ENCODE measurements at places on chromosomes 3 and 15.
A peak's percentile ranks its signal among the peaks of the same experiment; 100 is the strongest.

DNA sequence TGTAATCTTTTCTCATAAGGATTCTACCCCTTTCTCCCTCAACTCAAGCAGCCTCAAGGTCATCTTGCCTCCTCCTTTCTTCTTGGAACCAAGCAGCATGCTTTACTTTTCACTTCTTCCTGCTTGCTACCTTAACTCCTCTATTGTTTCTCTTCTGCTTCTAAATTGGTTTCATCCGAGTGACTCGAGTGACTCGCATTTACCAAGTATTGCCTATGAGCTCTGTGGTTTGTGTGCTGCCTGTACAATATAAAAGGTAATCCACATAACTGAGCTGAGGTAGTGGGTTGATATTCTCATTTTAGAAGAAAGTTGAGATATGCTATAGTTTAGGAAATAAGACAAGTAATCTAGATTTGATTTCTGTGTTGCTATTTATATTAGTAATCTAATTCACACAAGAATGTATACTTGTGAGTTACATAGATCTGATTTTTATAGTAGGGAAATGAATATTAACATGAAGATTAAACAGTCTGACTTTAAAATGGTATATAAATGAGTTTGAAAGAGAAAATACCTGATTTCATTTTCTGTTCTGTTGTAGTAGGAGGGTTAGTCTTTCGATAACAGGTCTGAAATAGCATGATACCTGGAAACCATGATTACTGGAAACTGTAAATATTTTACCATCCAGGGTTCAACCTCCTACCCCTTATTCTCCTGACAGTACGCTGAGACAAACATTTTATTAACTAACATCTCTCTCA lies 5.5 kb downstream of the HHLA2 start:
- peak; percentile 8 for DNase-seq

GRCh38 chr3:132789959-132790358 lies 67.8 kb upstream of the NPHP3 start:
- DNase-seq, result no peak

DNA sequence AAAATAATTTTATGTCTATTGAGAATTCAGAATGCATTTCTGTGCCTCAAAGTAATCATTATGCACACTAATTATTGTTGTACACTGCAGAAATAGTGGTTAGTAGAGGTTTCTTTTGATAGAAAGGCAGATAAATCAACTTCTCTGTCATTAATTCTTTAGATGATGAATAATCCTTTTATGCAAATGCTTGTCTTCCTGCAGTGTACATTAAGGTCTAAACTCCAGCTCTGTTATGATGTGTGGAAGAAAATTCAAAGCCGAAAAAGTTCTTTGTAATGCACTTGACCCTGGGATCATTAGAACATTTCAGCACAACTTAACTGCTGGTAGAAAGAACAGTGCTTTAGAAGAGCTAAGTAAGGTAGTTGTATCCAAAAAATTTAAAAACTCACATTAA lies 353.0 kb downstream of the NLGN1 start:
- no peak for DNase-seq

GRCh38 chr15:48323294-48323693 lies 7.9 kb upstream of the DUT start:
- no peak for DNase-seq

- DNase-seq, result peak; percentile 71
These were observed 36.1 kb downstream of the PBRM1 start for GRCh38 chr3:52649461-52650210.

DNA sequence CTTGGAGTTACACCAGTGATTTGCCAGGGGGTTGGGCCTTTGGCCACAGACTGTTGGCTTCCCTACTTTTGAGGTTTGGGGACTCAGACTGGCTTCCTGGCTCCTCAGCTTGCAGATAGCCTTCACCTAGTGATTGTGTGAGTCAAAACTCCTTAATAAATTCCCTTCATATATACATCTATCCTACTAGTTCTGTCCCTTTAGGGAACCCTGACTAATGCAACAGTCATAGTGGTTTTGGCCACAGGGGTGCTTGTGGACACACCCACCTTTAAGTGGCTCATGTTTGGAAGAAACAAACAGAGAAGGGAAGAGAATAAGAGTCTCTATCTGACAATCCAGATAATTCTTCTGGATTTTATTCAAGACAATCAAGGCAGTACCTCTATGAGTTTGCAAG lies 457.7 kb downstream of the EPHA3 start:
- DNase-seq, result peak; percentile 28

DNA sequence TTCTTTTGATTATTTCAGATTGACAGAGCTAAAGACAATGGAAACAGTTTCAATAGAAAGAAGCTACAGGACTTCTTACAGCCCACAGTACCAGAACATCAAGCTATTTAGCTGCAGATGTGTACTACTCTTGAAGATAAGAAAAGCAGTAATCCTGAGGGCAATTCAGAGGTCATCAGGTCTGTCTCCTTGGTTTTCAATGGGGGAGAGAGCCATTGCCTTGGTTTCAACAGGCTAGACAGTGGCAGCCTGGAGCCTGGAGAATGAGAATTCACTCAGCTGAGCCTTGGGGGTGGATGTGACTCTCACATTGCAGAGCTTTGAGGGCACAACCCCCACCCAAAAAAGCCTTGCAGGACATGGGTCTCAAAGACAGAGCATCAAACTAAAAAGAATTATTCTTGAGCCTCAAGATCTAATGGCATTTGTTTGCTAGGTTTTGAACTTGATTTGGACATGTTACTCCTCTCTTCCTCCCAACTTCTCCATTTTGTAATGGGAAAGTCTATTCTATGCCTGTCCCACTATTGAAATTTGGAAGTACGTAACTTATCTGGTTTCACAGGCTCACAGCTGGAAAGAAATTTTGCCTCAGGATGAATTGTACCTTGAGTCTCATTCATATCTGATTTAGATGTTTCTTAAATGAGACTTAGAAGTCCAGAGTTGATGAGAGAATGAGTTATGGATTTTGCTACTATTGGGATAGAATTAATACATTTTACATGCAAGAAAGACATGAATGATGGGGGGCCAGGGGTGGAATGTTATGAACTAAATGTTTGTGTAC lies 36.9 kb downstream of the PLSCR1 start:
- no peak for DNase-seq

Data from GM23248 (cell line).